Spleen (tissue), 13 donors: ENCODE measurements at places on chromosomes 5 and 9. TPM values are rescaled to one million over a fixed set of nuclear protein-coding genes. Genes with fewer than 3 reads are reported as not detected.

The SAPCD2 gene
- polyA plus RNA-seq, result 2.4 TPM

The ELP1 gene
- polyA plus RNA-seq, result 9.9 TPM

The FCN1 gene
- polyA plus RNA-seq, result 30.0 TPM

The AQP3 gene
- 51.4 TPM for polyA plus RNA-seq

The SMIM33 gene
- not detected for polyA plus RNA-seq

The IL5 gene
- not detected for polyA plus RNA-seq

The PCDHB6 gene
- polyA plus RNA-seq, result 0.02 TPM

The LTC4S gene
- polyA plus RNA-seq, result 3.1 TPM

The STPG3 gene
- polyA plus RNA-seq, result not detected

The SHOC1 gene
- polyA plus RNA-seq, result not detected

The ROR2 gene
- polyA plus RNA-seq, result 1.8 TPM

The AMBP gene
- 0.09 TPM for polyA plus RNA-seq

The TMEM174 gene
- polyA plus RNA-seq, result not detected

The PCDHGA6 gene
- 0.54 TPM for polyA plus RNA-seq

The CDH18 gene
- polyA plus RNA-seq, result not detected

The MYMK gene
- not detected for polyA plus RNA-seq

The SPTAN1 gene
- polyA plus RNA-seq, result 118 TPM

The ANKRD31 gene
- polyA plus RNA-seq, result 0.04 TPM
